ENCODE measurements at places on chromosomes 2 and 18.

DNA sequence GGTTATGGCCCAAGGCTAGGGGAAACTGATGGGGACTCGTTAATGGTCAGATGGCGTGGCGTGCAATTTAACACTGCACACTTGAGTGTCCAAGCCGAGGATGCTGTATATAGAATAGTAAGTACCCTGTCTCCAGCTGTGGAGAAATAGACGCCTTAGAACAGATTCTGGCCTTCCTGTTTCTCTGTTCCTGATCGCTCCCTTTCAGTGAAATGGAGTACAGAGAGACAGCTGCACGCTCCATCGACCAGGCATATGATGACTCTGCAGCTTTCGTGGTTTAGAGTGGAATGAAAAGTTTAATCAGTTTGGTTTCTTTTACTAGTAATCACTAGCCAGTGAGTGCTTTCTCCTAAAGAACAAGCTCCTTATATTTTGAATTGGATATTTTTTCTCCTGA, 213.4 kb downstream of the NEDD4L start:
- no peak for DNase-seq

DNA sequence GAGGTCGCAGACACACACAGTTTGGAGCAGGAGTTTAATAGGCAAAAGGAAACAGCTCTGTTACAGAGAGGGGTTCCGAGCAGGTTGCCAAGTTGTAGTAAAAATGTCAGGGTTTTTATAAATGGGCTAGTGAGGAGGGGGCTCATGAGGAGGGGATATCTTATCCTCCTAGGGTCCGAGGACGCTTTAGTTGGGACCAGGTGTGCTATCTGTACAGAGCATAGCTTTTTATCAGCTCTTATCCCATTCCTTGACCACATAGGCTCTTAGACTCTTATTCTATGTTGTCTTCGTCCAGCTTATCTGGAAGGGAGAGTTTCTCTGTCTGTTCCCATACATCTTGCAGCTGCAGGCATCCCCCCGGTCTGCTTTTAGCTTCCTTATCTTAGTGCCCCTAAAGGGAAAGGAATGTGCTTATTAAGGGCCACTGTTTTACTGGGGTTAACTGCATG, 44.7 kb downstream of the PDK1 start:
- DNase-seq = no peak

GRCh38 chr2:33106115-33106514, 159.4 kb downstream of the LTBP1 start:
- DNase-seq = no peak

DNA sequence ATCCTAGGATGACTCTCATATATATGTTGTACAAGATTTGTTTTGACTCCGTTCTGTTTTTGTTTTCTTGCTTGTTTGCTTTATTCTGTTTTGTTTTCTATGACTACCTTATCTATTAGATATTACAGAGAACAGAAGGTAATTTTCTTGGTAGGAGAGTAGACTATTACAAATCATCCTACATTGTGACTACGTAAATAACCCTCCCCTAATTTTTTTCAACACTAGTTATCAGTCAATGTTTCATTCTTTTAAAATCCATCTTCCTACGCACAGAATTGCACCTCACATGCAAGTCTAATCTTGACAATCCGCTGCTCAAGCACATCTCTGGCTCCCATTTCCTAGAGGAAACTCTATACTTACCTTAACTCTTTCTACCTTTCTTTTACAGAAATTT, 792.3 kb upstream of the PIK3C3 start:
- DNase-seq = no peak

GRCh38 chr2:108565778-108566375, 31.6 kb downstream of the LIMS1 start:
- DNase-seq = no peak

- DNase-seq = no peak
These were observed 20.9 kb downstream of the GKN2 start for GRCh38 chr2:68931799-68932198.

- no peak for DNase-seq
These were observed 30.4 kb downstream of the INPP4A start for GRCh38 chr2:98474979-98475632.

DNA sequence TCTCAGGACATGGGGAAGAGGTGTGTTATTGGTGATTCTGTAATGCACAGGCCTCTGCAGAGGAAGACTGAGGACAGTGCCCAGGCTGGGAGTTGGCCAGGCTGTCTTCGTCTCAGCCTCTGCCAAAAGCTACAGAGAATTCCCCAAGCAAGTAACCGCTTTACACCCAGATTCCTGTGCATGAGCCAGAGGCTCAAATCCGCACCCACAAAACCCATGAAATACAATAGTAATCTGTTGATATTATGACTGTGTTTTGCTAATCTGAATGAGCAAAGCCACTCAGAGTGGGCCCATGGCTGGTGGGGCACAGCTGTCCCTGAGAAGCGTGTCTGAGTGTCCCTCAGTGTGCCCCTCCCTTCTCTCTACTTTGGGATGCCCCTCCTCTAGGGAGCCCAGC, 149.5 kb upstream of the PXDN start:
- DNase-seq = no peak

- DNase-seq = peak; percentile 3
These were observed 185.6 kb upstream of the COL3A1 start for GRCh38 chr2:188788621-188789020.

DNA sequence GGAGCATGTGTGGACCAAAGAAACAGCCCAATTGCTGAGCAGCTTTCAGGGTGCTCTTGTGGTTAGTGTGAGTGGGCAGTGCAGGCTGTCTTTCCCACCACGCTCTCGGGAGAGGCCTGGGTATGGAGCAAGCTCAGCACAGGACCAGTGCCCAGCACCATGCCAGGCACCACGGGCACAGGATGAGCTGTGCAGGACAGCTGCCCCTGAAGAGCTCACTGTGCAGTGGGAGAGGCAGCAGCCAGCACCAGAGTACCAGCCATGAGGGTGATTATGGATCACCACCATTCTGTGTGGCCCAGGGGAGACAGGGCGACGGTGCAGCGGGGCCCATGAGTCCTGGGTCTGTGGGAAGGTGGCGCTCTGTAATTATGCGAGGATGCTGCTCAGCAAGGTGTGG, 29.7 kb upstream of the FAHD2A start:
- no peak for DNase-seq

DNA sequence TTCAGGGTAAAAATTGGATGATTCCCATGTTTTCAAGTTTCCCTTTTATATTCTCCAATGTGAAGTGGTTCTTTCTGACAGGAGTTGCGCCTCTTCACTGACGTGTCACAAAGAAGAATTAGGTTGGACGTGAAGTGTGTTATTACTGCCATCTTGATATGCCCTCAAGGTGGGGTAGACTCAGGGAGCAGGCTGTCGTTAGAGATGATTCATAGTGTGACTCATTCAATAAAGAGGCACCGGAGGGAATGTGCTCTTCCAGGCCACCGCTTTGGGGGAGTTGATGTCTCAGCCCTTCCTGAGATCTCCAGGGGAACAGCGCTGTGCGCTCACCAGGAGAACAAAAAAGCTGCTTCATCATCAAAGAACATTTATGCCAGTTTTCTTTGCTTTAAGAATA, 3.6 kb upstream of the DGKD start:
- DNase-seq = peak; percentile 98

All from RWPE1 (cell line).